Immature natural killer cell (primary cell): ENCODE measurements at places on chromosomes 5 and 9. TPM values are rescaled to one million over a fixed set of nuclear protein-coding genes. Genes with fewer than 3 reads are reported as not detected.

DNA sequence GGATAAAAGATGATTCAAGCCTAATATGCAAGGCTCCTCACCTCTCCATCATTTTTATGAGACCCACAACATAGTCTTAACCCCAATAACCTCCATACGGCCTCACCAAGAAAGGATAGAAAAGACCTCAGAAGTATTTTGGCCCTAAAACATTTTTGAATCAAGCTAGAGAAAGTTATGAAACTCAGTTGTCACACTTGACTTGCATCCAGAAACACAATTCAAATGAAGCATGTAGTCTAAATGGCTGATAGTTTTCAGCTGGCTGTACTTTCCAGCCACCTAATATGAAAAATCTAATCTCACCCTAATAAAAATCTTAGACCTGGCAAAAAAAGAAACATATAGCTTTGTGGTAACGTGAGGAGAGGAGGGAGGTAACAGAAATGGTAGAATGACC, 116.1 kb downstream of the ARL15 start:
- no peaks in the 10 kb centered on the region for H3K36me3 ChIP-seq
- no peak for DNase-seq
- H3K27me3 ChIP-seq, result no peaks in the 10 kb centered on the region
- peaks cover 51% of the 10 kb centered on the region for H3K4me1 ChIP-seq

GRCh38 chr9:124520206-124520596, 13.0 kb upstream of the NR5A1 start:
- H3K4me1 ChIP-seq, result no peaks in the 10 kb centered on the region
- H3K27me3 ChIP-seq, result peaks cover 2% of the 10 kb centered on the region
- no peak overlapping the region for H3K4me3 ChIP-seq
- DNase-seq, result no peak
- no peak overlapping the region for H3K27ac ChIP-seq

- H3K4me3 ChIP-seq, result no peak overlapping the region
- peaks cover 5% of the 10 kb centered on the region for H3K36me3 ChIP-seq
- no peak overlapping the region for H3K27ac ChIP-seq
- H3K4me1 ChIP-seq, result peaks cover 4% of the 10 kb centered on the region
Observed at GRCh38 chr5:52809884-52810283, 22.2 kb downstream of the ITGA1 start.

GRCh38 chr5:123700624-123701287, 188.8 kb downstream of the CSNK1G3 start:
- H3K4me3 ChIP-seq, result no peak overlapping the region
- DNase-seq, result no peak
- H3K27ac ChIP-seq, result no peak overlapping the region
- no peaks in the 10 kb centered on the region for H3K36me3 ChIP-seq
- H3K4me1 ChIP-seq, result no peaks in the 10 kb centered on the region

GRCh38 chr5:169288066-169288930, 12.6 kb downstream of the SLIT3 start:
- H3K27ac ChIP-seq, result no peak overlapping the region
- H3K36me3 ChIP-seq, result no peaks in the 10 kb centered on the region
- H3K27me3 ChIP-seq, result peaks cover 2% of the 10 kb centered on the region
- DNase-seq, result no peak
- no peaks in the 10 kb centered on the region for H3K4me1 ChIP-seq

DNA sequence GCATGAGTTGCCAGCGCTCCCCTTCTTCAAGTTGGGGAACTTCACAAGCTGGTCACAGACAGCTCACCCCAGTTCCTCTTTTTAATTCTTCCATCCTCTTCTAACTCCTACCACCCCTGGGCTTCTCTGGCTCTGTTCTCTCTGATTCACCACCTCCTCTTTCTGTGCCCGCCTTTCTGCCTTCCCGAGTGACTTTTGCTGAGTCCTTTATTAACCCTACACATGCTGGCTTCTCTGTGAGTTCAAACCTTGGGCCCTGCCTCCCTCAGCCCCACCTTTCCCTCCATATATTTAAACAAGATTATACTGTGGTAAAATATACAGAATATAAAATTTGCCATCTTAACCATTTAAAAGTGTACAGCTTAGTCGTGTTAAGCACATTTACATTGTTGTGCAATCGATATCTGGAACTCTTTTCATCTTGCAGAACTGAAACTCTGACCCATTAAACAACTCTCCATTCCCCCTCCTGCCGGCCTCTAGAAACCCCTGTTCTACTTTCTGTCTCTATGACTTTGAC, 32.0 kb downstream of the SLC46A2 start:
- H3K27me3 ChIP-seq, result no peaks in the 10 kb centered on the region
- DNase-seq, result no peak
- no peak overlapping the region for H3K27ac ChIP-seq
- no peak overlapping the region for H3K4me3 ChIP-seq

DNA sequence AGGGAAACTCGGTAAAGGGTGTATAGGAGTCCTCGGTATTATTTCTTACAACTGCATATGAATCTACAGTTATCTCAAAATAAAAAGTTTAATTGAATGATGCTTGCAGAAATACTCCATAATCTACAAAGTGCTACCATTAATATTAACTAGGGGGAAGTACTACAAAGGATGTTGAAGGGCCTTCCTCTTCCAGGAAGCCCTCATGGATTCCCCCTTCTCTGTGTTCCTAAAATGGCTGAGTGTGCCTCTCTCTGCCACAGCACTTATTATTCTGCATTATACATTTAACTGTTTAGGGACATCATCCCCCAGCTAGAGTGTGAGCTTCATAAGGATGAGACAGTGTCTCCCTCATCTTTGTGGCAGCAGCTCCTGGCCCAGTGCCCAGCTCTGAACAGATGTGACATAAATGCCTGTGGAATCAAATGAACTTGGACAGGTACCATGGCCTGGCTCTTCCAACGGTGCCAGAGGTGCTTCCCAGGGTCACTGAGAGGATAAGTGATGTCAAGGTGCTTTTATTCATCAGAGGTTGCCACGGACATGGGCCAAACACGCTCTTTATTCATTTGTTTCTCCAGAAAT, 99.5 kb downstream of the PAX5 start:
- H3K4me3 ChIP-seq, result no peak overlapping the region
- peaks cover 1% of the 10 kb centered on the region for H3K27me3 ChIP-seq
- no peak for DNase-seq
- H3K27ac ChIP-seq, result no peak overlapping the region
- H3K36me3 ChIP-seq, result no peaks in the 10 kb centered on the region
- no peaks in the 10 kb centered on the region for H3K4me1 ChIP-seq

DNA sequence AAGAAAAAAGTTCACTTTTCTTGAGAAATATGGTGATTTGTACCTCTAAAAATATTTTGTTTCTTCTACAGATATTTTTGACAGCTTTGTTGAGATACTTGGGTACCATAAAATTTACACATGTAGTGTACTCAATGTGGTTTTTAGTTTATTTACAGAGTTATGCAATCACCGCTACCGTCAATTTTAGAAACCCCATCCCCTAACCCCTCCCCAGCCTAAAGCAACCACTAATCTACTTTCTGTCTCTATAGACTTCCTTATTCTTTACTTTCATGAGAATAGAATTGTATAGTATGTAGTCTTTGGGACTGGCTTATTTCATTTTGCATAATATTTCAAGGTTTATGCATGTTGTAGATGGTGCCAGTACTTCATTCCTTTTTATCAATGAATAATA, 45.0 kb upstream of the TDRD7 start:
- H3K36me3 ChIP-seq, result peaks cover 49% of the 10 kb centered on the region
- no peak overlapping the region for H3K27ac ChIP-seq
- H3K27me3 ChIP-seq, result no peaks in the 10 kb centered on the region

- DNase-seq, result peak; percentile 70
- peaks cover 3% of the 10 kb centered on the region for H3K36me3 ChIP-seq
- H3K27ac ChIP-seq, result peak overlapping the region; percentile 93
- peak overlapping the region; percentile 64 for H3K4me3 ChIP-seq
- H3K27me3 ChIP-seq, result no peaks in the 10 kb centered on the region
- peaks cover 15% of the 10 kb centered on the region for H3K4me1 ChIP-seq
Observed at GRCh38 chr5:115209279-115209678, 39.6 kb upstream of the TRIM36 start.

- no peaks in the 10 kb centered on the region for H3K36me3 ChIP-seq
- no peak overlapping the region for H3K4me3 ChIP-seq
- peaks cover 38% of the 10 kb centered on the region for H3K4me1 ChIP-seq
- peak overlapping the region; percentile 76 for H3K27ac ChIP-seq
Observed at GRCh38 chr9:120902569-120903535, 23.7 kb downstream of the TRAF1 start.

DNA sequence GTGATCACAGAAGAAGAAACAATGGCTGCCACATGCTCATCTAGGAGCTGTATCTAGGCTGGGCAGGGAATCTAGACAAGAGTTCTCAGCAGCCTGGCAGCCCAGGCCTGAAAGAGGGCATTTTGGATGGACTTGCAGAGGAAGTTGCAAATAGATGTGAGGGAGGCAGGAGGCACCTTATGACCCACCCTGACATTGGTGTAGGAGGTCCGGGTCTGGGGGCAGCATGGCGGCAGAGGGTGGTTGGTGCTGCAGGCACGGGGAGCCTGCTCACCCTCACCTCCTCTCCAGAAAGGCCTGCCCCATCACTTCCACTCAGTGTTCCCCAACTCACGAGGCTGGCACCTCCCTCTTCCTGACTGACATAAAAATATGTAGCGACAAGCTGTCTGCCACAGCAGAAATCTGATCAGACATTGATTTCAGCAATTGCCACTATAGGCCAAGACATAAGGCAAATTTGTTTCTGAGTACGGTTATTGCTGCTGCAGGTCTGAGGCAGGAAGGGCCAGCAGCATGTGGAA, 217.6 kb downstream of the PBX3 start:
- DNase-seq, result no peak
- peaks cover 22% of the 10 kb centered on the region for H3K36me3 ChIP-seq
- peaks cover 2% of the 10 kb centered on the region for H3K27me3 ChIP-seq
- no peak overlapping the region for H3K4me3 ChIP-seq
- H3K27ac ChIP-seq, result no peak overlapping the region

- no peak for DNase-seq
- peaks cover 24% of the 10 kb centered on the region for H3K4me1 ChIP-seq
- H3K4me3 ChIP-seq, result no peak overlapping the region
- no peak overlapping the region for H3K27ac ChIP-seq
Observed at GRCh38 chr9:136100700-136101614, 5.9 kb upstream of the NACC2 start.

DNA sequence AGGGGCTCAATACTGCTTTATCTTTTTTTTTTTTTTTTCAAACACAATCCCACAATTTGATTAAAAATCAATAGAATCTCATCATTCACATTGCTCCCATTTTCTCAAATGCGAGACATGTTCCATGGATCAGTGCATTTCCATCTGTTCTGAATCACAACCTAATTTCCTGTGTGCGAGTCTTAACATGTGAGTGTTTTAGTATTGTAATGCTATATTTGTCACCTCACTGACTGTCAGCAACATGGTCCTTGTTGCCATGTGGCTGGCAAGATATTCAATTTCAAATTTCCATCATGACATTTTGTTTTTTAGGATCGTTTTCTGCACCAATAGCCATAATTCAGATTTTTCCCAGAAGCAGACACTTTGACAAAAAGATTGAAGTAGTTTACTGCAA, 233.2 kb upstream of the PRDM9 start:
- H3K27me3 ChIP-seq, result no peaks in the 10 kb centered on the region
- H3K27ac ChIP-seq, result no peak overlapping the region
- H3K4me1 ChIP-seq, result no peaks in the 10 kb centered on the region
- DNase-seq, result no peak
- H3K36me3 ChIP-seq, result peaks cover 4% of the 10 kb centered on the region

GRCh38 chr9:38424918-38425317, 664 bp upstream of the IGFBPL1 start:
- no peak for DNase-seq
- peak overlapping the region; percentile 12 for H3K4me3 ChIP-seq
- peaks cover 4% of the 10 kb centered on the region for H3K27me3 ChIP-seq
- H3K4me1 ChIP-seq, result no peaks in the 10 kb centered on the region
- no peak overlapping the region for H3K27ac ChIP-seq
- H3K36me3 ChIP-seq, result no peaks in the 10 kb centered on the region

GRCh38 chr5:149682532-149683075, 47.5 kb upstream of the PPARGC1B start:
- H3K27me3 ChIP-seq, result peaks cover 11% of the 10 kb centered on the region
- no peak overlapping the region for H3K4me3 ChIP-seq
- H3K4me1 ChIP-seq, result no peaks in the 10 kb centered on the region
- no peaks in the 10 kb centered on the region for H3K36me3 ChIP-seq
- no peak for DNase-seq

- no peak overlapping the region for H3K27ac ChIP-seq
- no peak for DNase-seq
- H3K27me3 ChIP-seq, result peaks cover 9% of the 10 kb centered on the region
- H3K36me3 ChIP-seq, result no peaks in the 10 kb centered on the region
- H3K4me3 ChIP-seq, result no peak overlapping the region
- no peaks in the 10 kb centered on the region for H3K4me1 ChIP-seq
Observed at GRCh38 chr5:40046792-40047191, 622.0 kb upstream of the DAB2 start.

GRCh38 chr9:36729906-36730305, 157.2 kb downstream of the MELK start:
- no peak for DNase-seq
- no peaks in the 10 kb centered on the region for H3K36me3 ChIP-seq
- H3K27me3 ChIP-seq, result peaks cover 2% of the 10 kb centered on the region

- no peak overlapping the region for H3K4me3 ChIP-seq
- H3K36me3 ChIP-seq, result peaks cover 4% of the 10 kb centered on the region
- H3K4me1 ChIP-seq, result no peaks in the 10 kb centered on the region
- no peak overlapping the region for H3K27ac ChIP-seq
- DNase-seq, result no peak
- peaks cover 1% of the 10 kb centered on the region for H3K27me3 ChIP-seq
Observed at GRCh38 chr9:93681269-93682154, 105.1 kb downstream of the PHF2 start.

- peaks cover 8% of the 10 kb centered on the region for H3K4me1 ChIP-seq
- H3K27me3 ChIP-seq, result peaks cover 6% of the 10 kb centered on the region
- H3K36me3 ChIP-seq, result peaks cover 4% of the 10 kb centered on the region
- no peak for DNase-seq
- H3K27ac ChIP-seq, result no peak overlapping the region
- H3K4me3 ChIP-seq, result no peak overlapping the region
Observed at GRCh38 chr5:141003791-141004611, 37.7 kb downstream of the PCDHAC2 start.

Gene ADRB2
- polyA plus RNA-seq, result 34.4 TPM

Gene CDC14B
- polyA plus RNA-seq, result 4.3 TPM

Gene AKNA
- 13.8 TPM for polyA plus RNA-seq

Gene ISOC1
- 30.1 TPM for polyA plus RNA-seq

Gene PDCD1LG2
- 0.09 TPM for polyA plus RNA-seq

Gene SLC23A1
- not detected for polyA plus RNA-seq

Gene GRXCR2
- not detected for polyA plus RNA-seq

Gene KIAA1191
- polyA plus RNA-seq, result 43.8 TPM

Gene TSSK1B
- not detected for polyA plus RNA-seq

Gene AIF1L
- polyA plus RNA-seq, result not detected
